Dermis microvascular lymphatic vessel endothelial cell (primary cell): ENCODE measurements at places on chromosomes 11 and 22.

DNA sequence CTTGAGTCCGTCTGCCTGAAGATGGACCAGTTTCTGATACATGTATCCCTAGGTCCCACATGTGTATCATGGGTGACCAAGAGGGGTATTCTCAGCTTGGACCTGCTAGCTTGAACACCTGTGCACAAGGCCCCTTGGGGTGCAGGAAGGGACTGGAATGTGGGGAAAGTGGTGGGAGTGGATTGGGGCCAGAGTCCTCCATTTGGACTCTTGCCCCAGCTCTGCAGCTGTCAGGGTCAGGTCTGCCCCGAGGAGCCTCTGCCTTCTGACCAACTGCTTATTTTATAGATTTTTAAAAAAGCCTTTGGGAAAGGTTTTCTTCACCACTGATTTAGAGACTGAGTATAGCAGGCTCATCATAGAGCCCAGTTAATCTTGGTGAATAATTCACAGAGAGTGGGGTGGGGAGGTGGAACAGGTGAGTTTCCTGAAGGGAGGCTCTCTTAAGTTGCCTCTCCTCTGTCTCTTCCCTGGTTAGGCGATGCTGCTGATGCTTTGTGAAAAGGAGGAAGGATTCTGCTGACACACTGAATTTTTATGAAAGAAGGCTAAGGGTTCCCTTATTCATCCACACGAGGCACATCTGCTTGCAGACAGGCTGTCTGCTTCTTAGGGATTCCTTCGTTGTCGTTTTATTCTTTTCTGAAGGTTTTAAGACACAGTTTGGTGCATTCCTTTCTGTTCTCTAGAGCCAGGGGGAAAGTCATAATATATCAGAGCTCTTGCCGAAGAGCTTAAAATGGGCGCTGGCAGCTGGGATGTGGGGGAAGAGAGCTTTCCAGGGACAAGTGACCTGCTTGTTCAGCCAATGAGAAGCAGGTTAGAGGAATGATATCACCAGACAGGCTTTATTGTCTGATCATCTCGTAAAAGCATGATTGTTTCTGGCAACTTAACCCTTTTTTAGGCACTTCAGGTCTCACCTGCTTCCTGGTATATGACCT lies 19.9 kb downstream of the TRIM44 start:
- peak; percentile 43 for DNase-seq

GRCh38 chr11:24400059-24400665 lies 96.7 kb upstream of the LUZP2 start:
- no peak for DNase-seq

- no peak for DNase-seq
Measured at GRCh38 chr11:126080161-126080941, 17.7 kb upstream of the CDON start.

DNA sequence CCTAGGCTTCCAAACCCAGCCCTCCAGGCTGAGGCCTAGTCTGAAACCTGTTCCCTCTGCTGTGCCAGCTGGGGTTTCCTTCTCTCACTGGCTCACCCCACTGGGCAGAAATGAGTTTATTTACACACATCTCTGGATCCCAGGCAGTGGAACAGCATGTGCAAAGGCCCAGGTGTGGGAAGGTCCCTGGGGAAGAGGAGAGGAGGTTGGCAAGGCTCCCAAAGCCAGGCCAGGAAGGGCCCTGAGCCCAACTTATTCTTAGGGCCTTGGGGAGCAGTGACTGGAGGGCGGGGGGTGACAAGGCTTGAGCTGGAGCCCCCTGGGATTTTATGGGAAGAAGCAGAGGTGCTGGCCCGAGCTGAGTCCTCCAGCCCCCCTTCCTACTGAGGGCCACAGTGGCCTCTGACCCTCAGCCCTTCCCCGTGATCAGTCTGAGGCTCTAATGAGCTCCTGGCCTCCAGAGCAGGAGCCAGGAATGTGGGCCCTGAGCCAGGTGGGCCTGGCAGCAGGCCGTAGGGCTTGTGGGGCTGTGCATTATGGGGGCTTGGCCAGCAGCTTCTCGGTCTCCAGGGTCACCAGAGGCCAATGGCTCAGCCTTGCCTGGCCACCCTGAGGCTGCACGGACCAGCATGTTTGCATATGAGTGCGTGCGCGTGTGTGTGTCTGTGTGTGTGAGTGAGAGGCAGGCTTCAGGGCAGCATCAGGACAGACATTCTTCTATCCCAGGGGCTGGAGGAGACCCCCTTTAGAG lies 2.9 kb downstream of the MYO7A start:
- DNase-seq, result peak; percentile 30

DNA sequence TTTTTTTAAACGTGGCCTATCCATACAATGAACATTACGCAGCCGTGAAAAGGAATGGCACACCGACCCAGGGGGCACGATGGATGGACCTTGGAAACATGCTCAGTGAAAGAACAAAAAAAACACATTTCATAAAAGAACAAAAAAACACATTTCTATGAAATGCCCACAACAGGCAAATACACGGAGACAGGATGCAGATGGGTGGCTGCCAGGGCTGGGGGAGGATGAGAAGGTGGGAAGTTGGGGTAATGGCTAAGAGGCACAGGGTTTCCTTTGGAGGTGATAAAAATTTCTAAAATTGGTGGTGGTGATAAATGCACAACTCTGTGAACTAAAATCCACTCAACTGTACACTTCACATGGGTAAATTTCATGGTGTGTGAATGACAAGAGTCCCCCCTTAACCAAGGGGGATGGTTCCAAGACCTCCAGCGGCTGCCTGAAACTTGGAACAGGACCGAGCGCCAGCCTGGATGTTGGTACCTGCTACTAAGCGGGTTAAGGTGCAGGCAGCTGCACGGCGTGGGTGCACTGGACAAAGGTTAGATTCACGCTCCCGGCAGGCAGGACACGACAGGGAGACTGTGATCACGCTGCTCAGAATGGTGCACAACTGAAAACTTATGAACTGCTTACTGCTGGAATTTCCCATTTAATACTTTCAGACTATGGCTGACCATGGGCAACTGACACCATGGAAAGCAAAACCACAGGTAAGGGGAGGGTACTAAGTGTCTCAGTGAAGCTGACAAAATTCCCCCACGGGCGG lies 16.5 kb downstream of the BRD1 start:
- no peak for DNase-seq

DNA sequence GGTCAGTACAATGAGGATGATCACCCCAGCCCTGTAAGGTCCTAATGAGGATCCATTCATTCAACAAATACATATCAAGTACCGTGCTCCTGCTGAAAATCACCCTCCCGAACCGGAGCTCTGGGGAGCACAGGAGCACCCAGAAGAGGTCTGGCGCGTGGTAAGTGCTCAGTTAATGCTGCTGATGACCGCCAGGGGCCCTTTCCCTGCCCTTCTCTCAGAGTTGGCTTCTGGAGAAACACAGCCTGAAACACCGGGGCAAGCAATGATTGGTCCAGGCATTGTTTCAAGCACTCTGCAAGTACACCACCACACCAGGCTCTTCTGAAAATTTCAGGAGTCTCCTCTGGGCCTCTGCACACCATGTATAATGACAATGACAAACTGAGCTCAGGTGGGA lies 3.8 kb upstream of the CCDC86 start:
- DNase-seq, result no peak

DNA sequence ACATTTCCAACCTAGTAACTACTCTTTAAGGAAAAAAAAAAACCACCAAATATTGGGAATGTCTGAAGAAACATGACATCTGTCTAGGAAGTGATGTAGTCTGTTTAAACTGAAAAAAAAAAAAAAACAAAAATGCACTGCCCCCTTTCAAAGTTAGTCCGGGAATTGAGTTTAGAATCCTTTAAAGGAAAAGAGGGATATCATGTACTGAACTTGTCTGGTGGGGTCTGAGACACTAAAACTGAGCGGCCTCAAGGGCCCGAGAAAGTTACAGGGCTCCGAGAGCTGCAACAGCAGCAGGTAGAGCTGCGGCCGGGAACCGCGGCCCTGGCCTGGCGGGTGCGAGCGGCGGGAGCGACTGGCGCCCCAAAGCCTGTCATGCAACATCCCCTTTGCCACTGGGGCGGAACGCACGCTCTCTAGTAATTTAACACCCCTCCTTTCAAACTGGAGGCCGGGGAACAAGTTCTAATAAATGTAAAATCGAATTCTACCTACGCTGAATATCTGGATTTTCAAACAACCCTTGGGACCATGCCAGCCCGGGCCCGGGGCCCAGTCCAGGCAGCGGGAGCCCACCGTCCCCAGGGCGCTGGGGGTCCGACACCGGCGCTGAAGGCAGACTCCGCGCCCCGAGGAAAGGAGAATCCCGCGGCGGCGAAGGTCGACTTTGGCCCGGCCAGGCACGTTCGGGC lies 736 bp downstream of the RDX start:
- DNase-seq, result peak; percentile 64

- no peak for DNase-seq
Measured at GRCh38 chr11:85076535-85077330, 550.4 kb downstream of the DLG2 start.

DNA sequence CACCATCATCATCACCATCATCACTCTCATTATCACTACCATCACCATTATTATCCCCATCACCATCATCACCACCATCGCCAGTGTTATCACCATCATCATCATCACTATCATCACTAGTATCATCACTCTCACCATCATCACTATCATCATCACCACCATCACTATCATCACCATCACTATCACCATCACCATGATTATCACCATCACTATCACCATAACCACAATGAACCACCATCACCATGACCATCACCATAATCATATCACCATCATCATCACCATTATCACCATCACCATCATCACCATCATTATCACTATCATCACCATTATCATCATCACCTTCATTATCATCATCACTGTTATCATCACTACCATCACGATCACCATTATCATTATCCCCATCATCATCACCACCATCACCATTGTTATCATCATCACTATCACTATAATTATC lies 326.7 kb downstream of the BRD1 start:
- no peak for DNase-seq

DNA sequence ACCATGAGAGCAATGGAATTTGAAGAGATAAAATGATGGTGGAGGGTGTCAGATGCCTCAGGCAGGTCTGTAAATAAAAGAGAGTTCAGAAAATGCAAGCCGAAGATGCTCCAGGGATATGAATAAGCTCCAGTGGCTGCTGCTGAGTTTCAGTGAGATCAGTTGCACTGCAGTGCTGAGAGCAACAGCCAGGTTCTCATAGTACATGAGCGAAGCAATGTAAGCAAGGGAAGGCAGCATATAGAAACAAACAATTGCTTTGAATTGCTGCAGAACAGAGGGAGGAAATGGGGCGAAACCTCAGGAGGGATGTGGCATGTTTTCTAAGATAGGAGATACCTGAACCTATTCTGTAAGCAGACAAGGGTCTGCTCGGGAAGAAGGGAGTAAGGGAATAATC lies 369.5 kb downstream of the AASDHPPT start:
- DNase-seq, result no peak

DNA sequence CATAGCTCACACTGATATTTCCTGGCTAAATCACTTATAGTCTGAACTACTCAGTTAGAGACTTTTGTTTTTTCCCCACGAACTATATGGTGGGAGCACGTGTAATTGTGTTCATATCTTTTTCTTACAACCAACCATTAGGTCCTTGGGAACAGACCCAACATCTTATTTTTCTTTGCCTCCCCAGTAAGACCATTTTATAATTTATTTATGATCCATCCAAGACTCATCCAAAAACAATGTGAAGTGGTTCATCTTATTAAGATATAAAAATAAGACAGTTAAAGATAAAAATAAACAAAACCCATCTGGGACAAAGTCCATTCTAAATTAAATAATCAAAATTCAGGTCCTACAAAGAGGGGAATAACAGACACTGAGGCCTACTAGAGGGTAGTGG lies 90.8 kb downstream of the FAM168A start:
- DNase-seq, result no peak

DNA sequence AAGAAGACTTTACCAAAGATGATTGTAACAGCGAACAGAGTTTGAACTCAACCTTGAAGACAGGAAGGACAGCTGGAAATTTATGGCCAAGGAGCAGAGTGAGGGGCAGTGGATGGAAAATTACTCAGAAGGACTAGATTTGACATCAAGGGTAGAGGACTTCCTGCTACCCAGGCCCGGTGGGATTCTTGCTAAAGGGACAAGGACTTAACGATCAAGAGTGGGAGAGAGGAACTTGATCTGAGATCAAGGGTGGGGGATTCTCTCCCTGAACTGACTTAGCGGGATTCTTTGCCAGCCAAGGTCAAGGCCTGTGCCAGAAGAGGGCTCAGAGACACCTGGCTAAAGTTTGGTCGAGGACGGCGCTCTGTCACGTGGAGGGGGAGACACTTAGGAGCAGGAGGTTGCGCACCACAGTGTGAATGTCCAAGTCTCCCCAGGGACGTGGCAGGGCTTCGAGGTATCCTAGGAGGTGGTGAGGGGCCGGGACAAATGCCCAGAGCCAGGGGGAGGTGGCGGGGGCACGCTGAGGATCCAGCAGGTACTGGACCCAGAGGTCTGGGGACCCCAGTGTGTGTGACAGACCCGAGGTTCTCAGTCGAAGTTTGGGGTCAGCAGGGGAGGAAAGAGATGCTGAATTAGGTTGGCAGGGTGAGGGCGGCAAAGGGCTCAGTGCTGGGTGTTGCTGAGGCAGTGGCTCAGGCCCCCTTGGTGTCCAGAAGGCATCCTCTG lies 46.1 kb upstream of the SHISAL1 start:
- no peak for DNase-seq

GRCh38 chr22:26949193-26949592 lies 291.8 kb downstream of the MIAT start:
- peak; percentile 45 for DNase-seq

GRCh38 chr11:112555491-112556364 lies 295.1 kb upstream of the PLET1 start:
- peak; percentile 54 for DNase-seq
